Left ventricle myocardium inferior (tissue), 1 donor: ENCODE measurements at places on chromosomes 7 and 10. TPM values are rescaled to one million over a fixed set of nuclear protein-coding genes. Genes with fewer than 3 reads are reported as not detected.

DNA sequence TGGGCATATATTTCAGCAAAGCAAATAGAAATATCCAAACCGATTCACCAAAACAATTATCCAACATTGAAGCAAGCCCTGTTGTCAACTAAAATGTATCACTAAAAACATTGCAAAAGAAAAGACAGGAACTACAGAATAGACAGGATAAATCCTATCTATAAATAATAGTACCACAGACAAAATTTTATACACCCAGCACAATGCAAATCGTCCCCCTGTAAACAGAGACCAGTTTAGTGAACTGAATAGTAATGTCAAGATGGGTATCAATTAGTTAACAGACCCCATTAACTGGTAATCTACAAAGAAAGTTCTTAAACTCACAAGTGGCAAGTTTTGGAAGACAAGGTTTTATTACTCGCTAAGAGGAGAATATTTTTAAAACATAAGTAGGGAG, 4.0 kb downstream of the ZC3HAV1 start:
- no peak for DNase-seq

DNA sequence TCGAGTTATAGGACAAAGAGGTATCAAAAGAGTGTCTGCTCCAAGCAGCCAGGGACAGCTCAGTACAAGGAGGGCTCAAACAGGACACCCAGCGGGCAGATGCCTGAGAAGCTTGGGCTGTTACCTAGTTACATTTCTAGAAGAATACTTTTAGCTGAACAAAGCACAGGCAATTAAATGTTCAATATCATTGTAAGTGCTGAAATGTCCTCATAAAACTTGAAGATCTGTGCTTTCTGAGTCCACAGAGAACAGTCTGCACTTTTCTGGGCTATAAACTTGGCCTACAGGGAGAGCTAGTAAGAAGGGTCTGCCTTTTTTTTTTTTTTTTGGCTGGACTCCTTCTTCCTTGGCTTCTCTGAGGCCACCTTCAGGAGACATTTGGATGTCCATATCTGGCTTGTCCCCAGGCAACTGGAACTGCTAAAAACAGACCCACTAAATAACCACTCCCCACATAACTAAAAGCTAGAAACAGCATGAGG, 123.2 kb downstream of the SLC16A9 start:
- DNase-seq: no peak

- no peak for DNase-seq
These were observed 360.5 kb upstream of the GALNT17 start for GRCh38 chr7:70771451-70771850.

DNA sequence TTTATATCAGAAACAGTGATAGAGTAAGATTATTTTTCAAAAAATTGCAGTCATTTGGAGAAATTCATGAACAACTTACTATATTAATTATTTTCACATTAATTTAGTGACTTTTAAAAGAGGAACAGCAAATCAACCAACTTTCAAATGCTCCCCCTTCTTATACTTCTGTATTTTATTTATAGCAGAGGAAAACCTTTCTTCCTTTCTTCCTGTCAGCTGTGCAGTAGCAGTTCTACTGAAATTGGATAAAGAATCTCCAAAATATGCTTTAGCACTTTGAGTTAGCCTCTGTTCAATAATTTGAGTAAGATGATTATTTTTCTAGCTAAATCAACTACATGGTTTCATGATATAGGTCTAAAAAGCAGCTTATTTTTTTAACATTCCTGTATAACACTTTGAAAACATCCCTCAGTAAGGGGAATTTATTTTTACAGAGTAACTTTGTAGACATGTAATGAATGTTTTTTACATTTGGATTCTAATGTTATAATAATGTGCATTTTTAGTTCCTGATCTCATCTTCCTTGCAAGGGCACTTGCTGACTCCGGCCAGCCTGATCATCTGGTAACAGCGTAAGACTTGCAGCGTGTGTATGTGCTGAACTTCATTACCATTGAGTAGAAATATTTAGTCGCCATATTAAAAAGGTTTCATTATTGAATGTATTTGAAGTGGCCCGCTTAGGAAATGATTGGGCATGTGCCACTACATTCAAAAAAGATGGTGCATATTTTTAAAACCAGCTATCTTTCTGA, 158.3 kb upstream of the HDAC9 start:
- no peak for DNase-seq

- no peak for DNase-seq
These were observed 35.8 kb downstream of the UNC5B start for GRCh38 chr10:71248210-71248609.

DNA sequence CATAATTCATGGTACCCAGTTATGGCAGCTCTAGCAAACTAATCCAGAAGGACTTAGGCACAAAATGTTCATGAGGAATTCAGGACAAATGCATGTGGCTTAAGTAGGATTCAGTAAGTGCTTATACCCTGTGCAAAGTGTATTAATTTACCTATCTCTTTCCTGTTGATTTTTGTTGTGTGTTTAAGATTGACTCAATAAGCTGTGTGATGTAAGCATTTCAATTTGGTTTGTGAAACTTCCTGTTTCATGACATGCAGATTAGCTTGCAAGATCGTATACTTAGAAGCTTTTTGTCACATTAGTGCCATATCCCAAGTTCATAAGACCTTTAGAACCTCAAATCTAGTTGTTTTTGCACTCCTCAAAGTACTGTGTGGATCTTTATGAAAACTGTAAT, 416.7 kb downstream of the ARL4A start:
- DNase-seq: no peak

GRCh38 chr7:29161231-29161630, 14.9 kb upstream of the CPVL start:
- no peak for DNase-seq

DNA sequence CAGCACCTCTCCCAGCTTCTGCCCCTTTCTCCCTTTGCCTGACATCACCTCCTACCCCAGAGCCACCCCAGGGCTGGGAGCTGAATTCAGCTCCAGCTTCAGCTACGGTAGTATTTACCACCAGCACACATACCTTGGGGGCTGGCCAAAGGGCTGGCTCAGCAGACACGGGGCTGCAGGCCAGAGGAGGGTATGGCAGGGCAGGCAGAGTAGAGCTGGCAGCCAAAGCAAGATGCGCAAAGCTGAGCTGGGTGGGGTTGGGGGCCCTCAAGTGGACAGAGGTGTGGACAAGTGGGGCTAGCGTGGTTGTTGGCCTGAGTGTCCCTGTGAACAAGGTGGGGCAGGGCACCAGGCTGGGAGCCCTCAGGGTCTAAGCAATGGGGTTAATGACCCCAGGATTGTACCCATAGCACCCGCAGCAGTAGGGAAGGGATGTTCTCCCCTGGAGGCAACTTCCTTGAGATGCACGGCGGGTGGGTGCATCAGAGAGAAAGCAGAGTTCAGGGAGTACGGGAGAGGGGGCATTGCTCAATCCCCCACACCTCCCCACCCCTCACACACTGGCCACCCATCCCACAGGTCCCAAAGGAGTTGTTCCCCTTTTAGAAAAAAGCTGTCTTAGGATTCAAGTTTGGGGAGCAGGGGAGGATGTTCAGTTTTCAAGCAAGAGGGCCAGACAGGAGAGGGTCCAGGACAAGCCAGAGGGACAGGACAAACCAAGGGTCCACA, 8.0 kb downstream of the VSIR start:
- DNase-seq: peak; percentile 81

DNA sequence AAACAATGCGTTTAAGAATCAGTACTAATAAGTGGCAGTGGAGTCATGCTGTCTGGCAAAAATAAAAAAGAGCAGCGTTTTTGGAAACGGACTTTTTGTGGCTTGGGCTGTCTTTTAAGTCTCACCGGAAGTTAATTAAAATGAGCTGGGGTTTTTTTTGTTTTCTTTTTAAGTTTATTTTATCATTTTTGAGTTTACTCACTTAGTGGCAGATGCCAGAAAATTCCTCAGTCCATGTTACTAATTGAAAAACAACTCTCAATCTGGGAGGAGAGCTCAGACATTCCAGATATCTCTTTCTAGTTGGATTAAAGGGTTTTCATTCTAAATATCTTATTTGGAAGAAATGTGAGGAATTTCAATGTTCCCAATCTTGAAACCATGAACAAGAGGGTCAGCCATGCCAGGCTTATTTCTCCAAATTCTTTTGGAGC, 133.8 kb upstream of the AGR3 start:
- no peak for DNase-seq

- no peak for DNase-seq
These were observed 2.3 kb upstream of the LRRC72 start for GRCh38 chr7:16524332-16524731.

DNA sequence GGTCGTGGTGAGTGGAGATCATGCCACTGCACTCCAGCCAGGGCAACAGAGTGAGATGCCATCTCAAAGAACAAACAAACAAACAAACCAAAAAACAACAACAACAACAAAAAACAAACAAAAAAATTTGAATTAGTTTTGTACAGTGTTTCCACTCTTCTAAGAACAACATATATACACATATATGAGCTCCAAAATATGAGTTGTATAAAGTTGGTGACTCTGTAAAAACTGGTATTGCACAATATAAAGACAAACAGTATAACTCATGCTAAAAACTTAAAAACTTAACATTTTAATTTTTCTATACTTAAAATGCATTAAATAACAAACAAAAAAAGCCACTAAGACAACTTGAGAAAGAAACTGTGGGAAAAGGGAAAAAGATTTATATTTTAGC, 46.0 kb downstream of the AKR1B15 start:
- DNase-seq: no peak

DNA sequence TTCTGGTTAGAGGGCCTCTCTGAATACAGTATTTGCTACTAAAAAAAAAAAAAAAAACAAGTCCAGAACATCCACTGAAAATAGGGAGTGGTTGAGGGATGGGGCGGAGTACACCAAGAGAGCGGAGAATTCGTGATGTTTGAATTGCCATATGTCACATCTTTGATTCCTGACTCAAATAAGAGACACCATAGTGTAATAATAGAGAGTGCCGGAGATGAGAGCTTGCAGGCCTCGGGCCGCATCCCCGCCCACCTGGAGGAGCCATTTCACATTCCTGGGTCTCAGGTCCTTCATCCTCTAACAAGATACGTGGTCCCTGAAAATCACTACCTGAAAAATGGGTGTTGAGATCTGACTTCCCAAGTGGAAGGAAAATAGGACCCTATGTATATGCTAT, 46.8 kb downstream of the KIAA1549 start:
- no peak for DNase-seq

GRCh38 chr7:156979711-156980110, 30.2 kb downstream of the NOM1 start:
- no peak for DNase-seq

GRCh38 chr7:112723416-112723815, 66.8 kb downstream of the TMEM168 start:
- DNase-seq: no peak

DNA sequence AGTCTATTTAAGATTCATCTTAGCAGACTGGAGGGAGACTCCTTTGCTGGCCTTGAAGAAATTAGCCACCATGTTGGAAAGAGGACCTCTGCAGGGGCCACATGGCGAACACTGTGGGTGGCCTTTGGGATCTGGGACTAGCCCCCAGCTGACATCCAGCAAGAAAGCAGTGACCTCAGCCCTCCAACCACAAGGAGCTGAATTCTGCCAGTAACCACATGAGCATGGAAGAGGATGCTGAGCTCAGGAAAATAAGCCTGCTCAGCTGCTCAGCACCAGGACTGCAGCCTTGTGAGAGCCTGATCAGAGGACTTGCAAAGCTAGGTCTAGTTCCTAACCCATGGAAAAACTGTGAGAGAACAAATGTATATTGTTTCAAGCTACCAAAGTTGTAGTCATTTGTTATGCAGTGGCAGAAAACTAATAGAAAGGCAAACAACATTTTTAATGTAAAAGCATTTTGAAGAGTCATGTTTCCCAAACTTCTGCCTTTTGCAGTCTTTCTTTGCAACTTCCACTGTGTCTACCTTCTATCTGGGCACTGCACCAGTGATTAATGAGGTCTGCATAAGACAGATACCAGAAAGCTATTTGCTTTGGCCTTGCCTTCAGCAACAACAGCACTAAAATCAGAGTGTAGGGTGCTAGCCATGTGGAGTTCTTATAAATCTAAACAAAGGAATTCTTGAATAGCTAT, 183.7 kb downstream of the FGFR2 start:
- DNase-seq: no peak

DNA sequence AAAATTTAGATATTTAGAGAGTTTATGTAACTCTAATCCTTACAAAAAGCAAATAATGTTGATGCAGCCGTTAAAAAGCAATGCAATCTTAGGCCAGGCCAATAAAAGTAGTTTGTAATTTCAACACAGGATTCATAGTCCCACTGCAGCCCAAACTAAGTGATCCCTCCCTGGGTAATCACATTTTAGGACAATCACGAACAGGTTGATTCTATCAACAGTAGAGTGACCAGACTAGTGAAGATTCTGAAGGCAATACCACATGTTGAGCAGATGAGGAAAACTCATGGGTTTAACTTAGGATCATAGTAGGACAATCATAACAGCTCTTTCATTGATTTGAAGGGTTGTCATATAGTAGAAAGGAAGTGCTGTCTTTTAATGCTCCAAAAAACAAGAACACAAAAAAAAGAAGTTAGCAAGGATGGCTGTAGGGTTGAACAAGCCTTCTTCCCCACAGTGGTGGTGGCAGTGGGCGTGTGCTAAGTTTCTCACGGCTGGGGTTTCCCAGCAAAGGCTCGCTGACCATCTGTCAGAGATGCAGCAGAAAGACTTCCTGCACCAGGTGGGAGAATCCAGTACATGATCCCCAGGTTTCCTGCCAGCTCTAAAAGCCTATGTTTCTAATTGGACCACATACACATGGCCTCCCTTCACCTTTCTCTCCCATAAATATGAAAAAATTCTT, 212.2 kb downstream of the CHRM2 start:
- no peak for DNase-seq

GRCh38 chr10:11813855-11814567, 9.1 kb upstream of the PROSER2 start:
- no peak for DNase-seq

- DNase-seq: no peak
These were observed 42.5 kb downstream of the C7orf25 start for GRCh38 chr7:42869131-42870020.

WDR86 gene
- total RNA-seq: 0.16 TPM

PNLIPRP3 gene
- total RNA-seq: not detected

GJD4 gene
- not detected for total RNA-seq

CLRN3 gene
- not detected for total RNA-seq

MMD2 gene
- not detected for total RNA-seq

CYP2C9 gene
- not detected for total RNA-seq

ARMC3 gene
- not detected for total RNA-seq

PRLHR gene
- not detected for total RNA-seq

ADRA2A gene
- 0.27 TPM for total RNA-seq

ZNF117 gene
- 3.2 TPM for total RNA-seq
